ENCODE measurements at places on chromosomes 4 and X. TPM values are rescaled to one million over a fixed set of nuclear protein-coding genes. Genes with fewer than 3 reads are reported as not detected.

DNA sequence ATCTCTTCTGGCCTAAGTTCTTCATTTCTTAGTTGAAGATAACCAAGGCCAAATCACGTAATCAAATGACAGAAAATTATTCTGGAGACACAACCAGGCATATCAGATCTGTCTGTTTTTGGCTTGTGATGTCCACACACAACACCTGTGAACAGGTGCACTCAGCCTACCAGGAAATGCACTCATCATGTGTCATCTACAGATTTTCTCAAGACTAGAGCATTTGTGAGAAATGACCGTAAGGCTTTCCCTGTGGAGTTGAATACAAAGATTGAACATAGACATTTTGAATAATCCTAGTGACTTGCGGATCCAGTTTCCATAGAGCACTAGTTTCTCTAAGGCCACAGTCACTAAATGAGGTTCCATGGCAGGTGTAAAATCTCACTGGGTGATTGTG is 26.7 kb upstream of the CXCL8 start:
- DNase-seq, result no peak

GRCh38 chr4:99945718-99946355 is 581 bp downstream of the DNAJB14 start:
- no peak for DNase-seq

CXCL11 gene
- total RNA-seq, result 0.14 TPM

POU4F2 gene
- total RNA-seq, result not detected

DNA sequence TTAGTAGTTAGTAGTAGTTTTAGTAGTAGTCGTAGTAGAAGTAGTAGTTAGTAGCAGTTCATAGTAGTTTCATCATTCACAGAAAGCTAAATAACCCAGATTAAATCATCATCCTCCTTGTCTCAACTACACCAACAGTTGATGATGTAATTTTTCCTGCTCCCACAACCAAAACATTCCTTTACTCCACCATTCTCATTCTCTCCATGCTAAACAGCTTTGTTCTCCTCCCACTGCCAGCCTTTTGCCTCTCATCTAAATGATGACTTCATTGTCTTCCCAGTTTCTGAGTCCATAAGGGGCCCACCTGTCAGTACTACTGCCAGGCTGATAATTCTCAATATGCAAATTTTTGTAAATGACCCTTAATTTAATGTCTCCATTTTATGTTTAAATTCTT is 68.9 kb downstream of the ARHGAP24 start:
- no peak for DNase-seq

GRCh38 chr4:54999003-54999402 is 126.4 kb downstream of the KDR start:
- no peak for DNase-seq

GRCh38 chr4:24980064-24980690 is 50.6 kb downstream of the LGI2 start:
- DNase-seq, result no peak

ANOS1 gene
- total RNA-seq, result 3.1 TPM

SLC6A14 gene
- not detected for total RNA-seq

DNA sequence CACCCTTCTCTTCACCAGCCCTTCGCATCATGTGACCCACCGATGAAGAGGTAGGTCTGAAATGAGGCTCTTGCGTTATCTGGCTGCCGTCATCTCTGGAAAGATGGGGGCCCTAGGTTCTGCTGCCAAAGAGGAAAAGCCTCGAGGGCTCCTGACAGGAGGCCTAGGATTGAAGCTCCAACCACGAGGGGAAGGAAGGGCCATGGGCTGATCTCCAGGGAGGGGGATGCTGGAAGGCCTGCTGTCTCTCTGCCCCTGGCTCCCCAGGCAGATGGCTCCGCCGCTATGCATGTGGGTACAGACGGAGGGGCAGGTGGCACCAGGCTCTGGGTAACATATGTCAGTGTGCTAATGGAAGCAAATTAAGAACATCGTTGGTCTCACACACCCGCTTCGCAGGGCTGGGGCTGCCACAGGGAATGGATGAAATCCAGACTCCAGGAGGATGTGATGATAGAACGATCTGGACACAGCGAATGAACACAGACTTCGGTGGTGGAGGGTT is 44.9 kb downstream of the AFAP1 start:
- DNase-seq, result no peak

HAND2 gene
- 1.1 TPM for total RNA-seq

DNA sequence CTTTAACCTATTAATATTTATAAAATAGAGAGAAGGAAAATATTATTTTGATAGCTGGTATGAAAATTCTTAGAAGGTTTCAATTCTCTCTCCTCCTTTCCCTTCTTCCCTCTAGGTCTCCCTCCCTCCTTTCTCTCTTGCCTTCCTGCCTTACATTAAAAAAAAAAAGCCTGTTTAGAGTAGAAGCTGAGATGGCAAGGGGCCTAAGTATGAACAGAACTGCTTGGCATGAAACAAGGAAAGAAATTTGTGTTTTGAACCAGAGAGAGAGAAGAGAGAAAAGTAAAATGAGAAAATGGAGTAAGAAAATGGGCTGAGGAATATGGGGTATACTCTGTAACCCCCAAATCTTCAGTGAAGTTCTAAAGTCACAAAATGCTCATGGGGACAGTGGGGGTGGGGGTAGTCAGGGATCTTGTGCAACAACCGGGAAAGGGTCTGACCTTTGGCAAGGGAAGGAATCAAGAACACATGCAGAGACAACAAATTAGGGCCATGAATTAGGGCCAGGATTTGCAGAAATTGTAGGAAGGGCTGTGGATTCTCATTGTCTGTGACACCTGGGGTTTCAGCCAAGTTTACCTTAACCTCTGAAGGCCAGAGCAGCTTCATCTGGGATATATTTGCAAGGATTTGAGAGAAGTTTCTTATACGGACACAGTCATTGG is 30.6 kb downstream of the SUPT20HL2 start:
- DNase-seq, result no peak

GRCh38 chrX:97030463-97030862 is 146.8 kb downstream of the RPA4 start:
- no peak for DNase-seq

- DNase-seq, result no peak
These were observed 24.2 kb upstream of the P2RY8 start for GRCh38 chrX:1561164-1561563.

TEX13C gene
- not detected for total RNA-seq

SMAD1 gene
- 17.6 TPM for total RNA-seq

DNA sequence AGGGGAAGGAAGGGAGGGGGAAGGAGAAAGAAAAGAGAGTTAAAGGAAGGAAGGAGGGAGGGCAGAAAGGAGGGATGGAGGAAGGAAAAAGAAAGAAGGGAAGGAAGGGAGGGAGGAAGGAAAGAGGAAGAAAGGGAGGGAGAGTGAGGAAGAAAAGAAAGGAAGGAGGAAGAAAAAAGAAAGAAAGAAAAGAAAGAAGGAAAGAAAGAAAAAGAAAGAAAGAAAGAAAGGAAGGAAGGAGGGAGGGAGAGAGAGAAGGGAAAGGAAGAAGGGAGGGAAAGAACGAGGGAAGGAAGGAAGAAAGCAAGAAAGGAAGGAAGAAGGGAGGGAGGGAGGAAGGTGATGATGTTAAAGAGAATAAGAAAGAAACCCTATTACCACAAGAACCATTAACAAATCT is 150.6 kb downstream of the MXRA5 start:
- no peak for DNase-seq

DNA sequence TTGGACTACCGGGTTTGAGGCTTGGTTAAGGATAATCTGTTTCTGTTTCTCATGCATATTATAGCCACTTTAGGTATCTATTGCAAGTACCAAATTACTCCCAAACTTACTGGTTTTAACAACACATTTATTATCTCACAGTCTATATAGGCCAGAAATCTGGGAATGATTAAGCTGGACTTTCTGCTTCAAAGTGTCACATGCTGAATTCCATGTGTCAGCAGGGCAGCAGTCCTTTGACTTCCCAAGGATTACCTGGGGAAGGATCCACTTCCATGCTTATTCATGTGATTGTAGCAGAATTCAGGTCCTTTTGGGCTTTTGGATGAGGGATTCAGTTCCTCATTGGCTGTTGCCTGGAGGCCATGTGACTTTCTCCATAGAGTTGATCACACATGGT is 349.0 kb upstream of the TRAM1L1 start:
- DNase-seq, result no peak

All from posterior vena cava (tissue), 2 donors.